ENCODE measurements at places on chromosomes 3 and 15. TPM values are rescaled to one million over a fixed set of nuclear protein-coding genes. Genes with fewer than 3 reads are reported as not detected.

GRCh38 chr3:183394150-183394549 lies 34.3 kb downstream of the MCF2L2 start:
- no peak overlapping the region for H3K27ac ChIP-seq
- no peaks in the 10 kb centered on the region for H3K4me1 ChIP-seq
- H3K4me3 ChIP-seq = no peak overlapping the region
- no peak for DNase-seq
- H3K27me3 ChIP-seq = no peaks in the 10 kb centered on the region

DNA sequence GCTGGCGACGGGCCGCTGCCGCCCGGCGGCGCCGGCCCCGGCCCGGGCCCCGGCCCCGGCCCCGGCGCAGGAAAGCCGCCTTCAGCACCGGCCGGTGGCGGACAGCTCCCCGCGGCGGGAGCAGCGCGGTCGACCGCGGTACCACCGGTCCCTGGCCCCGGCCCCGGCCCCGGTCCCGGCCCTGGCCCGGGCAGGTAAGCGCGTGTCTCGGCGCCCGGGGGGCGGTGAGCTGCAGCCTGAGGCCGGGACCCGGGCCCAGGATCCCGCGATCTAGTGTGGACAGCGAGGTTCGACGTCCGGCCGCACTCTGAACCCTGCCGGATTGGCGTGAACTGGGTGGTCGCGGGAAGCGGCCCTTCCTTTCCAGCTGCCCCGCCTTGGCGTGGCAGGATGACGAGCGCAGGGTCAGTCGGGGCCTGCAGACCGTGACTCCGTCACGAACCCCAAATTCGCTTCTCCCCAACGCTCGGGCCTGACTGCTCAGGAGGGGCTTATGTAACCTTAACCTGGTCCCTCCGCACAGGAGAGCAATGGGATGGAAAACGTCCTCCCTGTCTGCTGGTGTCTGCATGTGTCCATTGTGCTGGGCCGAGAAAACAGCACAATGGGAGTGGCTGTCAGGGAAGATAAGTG lies 472 bp downstream of the BSN start:
- no peak for DNase-seq
- H3K27ac ChIP-seq = no peak overlapping the region
- H3K36me3 ChIP-seq = no peaks in the 10 kb centered on the region
- H3K4me3 ChIP-seq = no peak overlapping the region
- H3K27me3 ChIP-seq = peaks cover 11% of the 10 kb centered on the region
- H3K4me1 ChIP-seq = peaks cover 26% of the 10 kb centered on the region

- no peaks in the 10 kb centered on the region for H3K4me1 ChIP-seq
- no peak overlapping the region for H3K27ac ChIP-seq
- peaks cover 9% of the 10 kb centered on the region for H3K36me3 ChIP-seq
- no peaks in the 10 kb centered on the region for H3K27me3 ChIP-seq
- DNase-seq = peak; percentile 79
These were observed 23.5 kb downstream of the DNAH1 start for GRCh38 chr3:52339612-52340011.

GRCh38 chr3:127042634-127043033 lies 59.7 kb downstream of the PLXNA1 start:
- no peak for DNase-seq
- H3K36me3 ChIP-seq = no peaks in the 10 kb centered on the region
- no peaks in the 10 kb centered on the region for H3K27me3 ChIP-seq
- H3K27ac ChIP-seq = no peak overlapping the region
- H3K4me1 ChIP-seq = no peaks in the 10 kb centered on the region
- no peak overlapping the region for H3K4me3 ChIP-seq

DNA sequence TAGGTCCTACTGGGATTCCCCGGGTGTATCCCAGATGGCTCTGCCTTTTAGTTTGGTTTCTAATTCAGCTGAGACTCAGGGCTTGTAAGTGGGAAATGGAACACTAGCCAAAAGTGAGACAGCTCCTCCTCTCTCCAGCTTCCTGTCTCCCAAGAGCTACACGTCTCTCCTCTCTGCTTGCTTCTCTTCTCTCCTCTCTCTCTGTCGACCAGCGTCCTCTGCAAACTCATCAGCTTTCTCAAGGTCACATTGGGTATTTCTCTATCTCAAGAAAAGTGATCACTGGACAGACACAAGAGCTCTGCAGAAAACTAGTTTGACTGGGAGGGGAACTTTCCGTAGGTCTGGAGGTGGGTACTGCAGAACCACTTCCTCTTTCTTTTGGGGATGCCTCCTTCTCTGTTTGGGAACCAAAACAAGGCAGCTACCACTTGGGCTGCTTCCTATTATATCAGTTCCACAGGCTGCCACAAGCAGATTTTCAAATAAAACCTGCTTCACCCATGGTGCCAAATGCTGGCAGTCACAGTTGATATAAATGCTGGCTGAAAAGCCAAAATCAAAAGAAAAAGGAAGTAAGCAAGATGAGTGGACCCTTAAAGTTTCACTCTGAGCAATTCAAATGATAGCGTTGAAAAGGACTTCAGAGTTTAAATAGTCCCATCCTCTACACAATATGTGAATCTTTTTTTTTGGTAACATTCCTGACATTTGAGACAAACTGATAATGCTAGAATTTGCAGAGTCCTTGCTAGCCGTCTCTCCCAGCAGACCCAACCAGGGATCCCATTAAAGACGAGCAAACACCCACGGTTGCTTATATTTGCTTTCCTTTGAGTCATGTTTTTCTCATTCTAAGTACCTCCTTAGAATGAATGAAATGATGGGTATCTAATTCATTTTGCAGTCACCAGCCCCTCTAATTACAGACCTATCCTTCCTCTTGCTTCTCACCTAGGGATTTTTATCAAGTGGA lies 7.2 kb upstream of the DYNC1LI1 start:
- DNase-seq = no peak
- no peaks in the 10 kb centered on the region for H3K27me3 ChIP-seq
- H3K4me1 ChIP-seq = peaks cover 14% of the 10 kb centered on the region
- no peak overlapping the region for H3K27ac ChIP-seq
- H3K36me3 ChIP-seq = no peaks in the 10 kb centered on the region
- no peak overlapping the region for H3K4me3 ChIP-seq

GRCh38 chr3:114442246-114442645 lies 148.4 kb downstream of the TIGIT start:
- H3K36me3 ChIP-seq = no peaks in the 10 kb centered on the region
- no peak for DNase-seq
- no peaks in the 10 kb centered on the region for H3K4me1 ChIP-seq
- no peak overlapping the region for H3K4me3 ChIP-seq
- H3K27me3 ChIP-seq = no peaks in the 10 kb centered on the region
- H3K27ac ChIP-seq = no peak overlapping the region

GRCh38 chr3:72383230-72383629 lies 465.0 kb downstream of the SHQ1 start:
- H3K4me3 ChIP-seq = no peak overlapping the region
- H3K27ac ChIP-seq = no peak overlapping the region
- DNase-seq = no peak
- no peaks in the 10 kb centered on the region for H3K27me3 ChIP-seq
- H3K36me3 ChIP-seq = peaks cover 4% of the 10 kb centered on the region
- peaks cover 34% of the 10 kb centered on the region for H3K4me1 ChIP-seq

- no peak for DNase-seq
- no peak overlapping the region for H3K27ac ChIP-seq
- H3K4me1 ChIP-seq = no peaks in the 10 kb centered on the region
- no peak overlapping the region for H3K4me3 ChIP-seq
- no peaks in the 10 kb centered on the region for H3K27me3 ChIP-seq
These were observed 136.2 kb downstream of the RTP4 start for GRCh38 chr3:187504435-187504834.

The ZMYND10 gene
- 3.7 TPM for total RNA-seq

DNA sequence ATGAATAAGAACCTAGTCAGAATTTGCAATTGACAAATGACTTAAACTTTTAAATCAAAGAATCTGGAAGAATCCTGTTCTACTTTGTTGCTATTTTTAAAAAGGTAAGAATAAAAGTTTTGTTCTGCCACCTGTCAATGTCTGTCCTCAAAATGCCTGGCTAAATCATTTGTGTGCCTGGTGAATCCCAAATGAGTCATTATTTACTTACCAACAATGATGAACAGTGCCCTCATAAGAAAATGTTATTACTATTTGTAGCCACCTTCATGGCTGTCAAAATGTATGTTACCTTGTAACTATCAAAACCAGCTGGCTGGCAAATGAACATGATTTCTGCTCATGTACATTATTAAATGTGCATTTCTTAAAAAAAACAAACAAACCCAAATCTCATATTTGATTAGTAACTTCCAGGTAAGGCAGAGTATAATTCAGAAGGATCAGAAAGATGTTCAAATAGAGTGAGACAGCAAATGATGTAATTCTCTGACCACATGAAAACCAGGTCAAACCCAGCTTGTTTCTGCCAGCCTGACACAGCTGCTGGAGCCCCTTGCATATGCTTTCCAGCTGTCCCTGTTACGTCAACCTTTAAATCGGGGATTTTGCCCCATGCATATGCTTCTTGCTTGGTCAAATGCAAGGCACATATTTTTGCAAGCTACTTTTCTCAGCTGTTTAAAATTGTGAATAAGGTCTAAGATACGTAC lies 137.9 kb downstream of the SSR3 start:
- no peaks in the 10 kb centered on the region for H3K36me3 ChIP-seq
- no peak for DNase-seq
- H3K27me3 ChIP-seq = no peaks in the 10 kb centered on the region
- H3K4me1 ChIP-seq = no peaks in the 10 kb centered on the region
- H3K4me3 ChIP-seq = no peak overlapping the region
- no peak overlapping the region for H3K27ac ChIP-seq

- no peak overlapping the region for H3K27ac ChIP-seq
- no peaks in the 10 kb centered on the region for H3K27me3 ChIP-seq
These were observed 15.1 kb downstream of the CSPG4 start for GRCh38 chr15:75697523-75697922.

GRCh38 chr3:52533623-52534280 lies at the start of gene NT5DC2:
Gene NT5DC2 (minus strand): TSS chr3:52533857. CDS start chr3:52533737, 120 bp downstream.
- no peak within 1 kb of the TSS for H3K4me3 ChIP-seq
- DNase-seq = peak; percentile 56
- peak within 1 kb of the TSS; percentile 14 for H3K27ac ChIP-seq
- H3K36me3 ChIP-seq = no peaks in the 10 kb centered on the region

DNA sequence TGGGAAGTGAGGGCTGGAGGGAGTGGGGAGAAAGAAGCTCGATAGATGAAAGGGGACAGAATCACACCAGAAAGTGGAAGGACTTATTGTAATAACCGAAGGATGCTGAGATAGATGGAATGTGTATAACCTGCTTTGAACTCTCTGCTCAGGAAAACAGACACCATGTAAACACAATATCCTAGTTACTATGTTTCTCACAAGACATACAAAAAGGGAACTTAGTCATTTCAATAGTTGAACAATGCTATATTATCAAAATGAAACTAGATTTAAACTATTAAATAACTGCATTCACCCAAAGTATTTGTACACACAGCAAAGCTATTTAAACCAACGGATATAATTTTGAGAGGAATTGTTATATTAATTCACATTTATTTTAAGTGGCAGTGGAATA lies 108.3 kb upstream of the GADL1 start:
- H3K27me3 ChIP-seq = no peaks in the 10 kb centered on the region
- no peaks in the 10 kb centered on the region for H3K36me3 ChIP-seq
- no peak for DNase-seq
- no peak overlapping the region for H3K27ac ChIP-seq
- no peak overlapping the region for H3K4me3 ChIP-seq

DNA sequence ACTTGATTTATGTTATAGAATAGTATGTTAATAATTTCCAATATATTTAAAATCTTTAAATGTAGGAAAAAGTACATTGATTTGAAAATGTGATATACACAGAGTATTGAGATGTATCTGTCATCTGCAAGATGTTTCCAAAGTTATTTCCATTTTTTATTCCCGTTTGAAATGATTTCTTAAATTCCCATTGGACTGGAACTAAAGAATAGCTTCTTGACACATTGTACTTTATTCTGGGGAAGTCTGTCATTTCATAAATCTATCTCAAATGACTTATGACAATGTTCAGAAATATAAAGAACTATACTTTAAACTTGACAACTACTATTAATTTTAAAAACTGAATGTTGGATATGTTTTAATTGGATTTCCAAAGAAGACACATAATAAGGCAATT lies 489.6 kb downstream of the ROBO2 start:
- no peak overlapping the region for H3K27ac ChIP-seq

DNA sequence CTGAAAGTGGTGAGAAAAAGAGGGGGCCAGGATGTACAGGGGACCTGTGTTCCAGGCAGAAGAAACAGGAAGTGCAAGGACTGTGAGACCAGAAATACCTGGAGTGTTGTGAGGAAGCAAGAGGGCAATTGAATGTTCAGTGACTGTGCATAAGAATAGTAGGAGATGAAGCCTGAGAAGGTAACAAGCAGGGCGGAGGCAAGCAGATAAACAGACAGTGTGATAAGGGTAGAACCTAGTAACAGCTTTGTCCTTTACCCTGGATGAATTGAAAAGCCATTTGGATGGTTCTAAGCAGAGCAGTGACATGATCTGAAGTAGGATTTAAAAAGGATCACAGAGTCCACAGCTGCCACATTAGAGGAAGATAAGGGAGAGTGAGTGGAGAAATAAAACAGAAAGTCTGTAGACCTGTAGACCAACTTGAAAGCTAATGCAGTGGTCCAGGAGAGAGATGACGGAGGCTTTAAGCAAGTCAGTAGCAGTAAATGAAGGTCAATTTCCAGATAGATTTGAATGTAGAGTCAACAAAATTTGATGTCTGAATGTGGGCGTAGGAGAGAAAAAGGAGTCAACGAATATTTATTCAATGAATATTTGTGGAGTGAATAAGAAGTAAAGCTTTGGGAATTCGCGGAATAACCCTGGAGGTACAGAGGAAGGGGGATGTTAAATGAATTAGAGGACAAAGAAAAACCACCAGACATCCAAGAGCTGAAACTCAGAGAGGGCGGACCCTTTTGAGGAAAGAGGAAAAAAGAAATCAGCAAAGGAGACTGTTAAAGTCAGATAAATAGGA lies 4.2 kb upstream of the PLOD2 start:
- H3K36me3 ChIP-seq = no peaks in the 10 kb centered on the region
- no peak for DNase-seq
- no peaks in the 10 kb centered on the region for H3K4me1 ChIP-seq
- no peak overlapping the region for H3K27ac ChIP-seq

GRCh38 chr3:52458031-52458760 lies 2.8 kb downstream of the NISCH start:
- H3K4me3 ChIP-seq = no peak overlapping the region
- no peak overlapping the region for H3K27ac ChIP-seq
- no peaks in the 10 kb centered on the region for H3K27me3 ChIP-seq
- peaks cover 36% of the 10 kb centered on the region for H3K4me1 ChIP-seq

DNA sequence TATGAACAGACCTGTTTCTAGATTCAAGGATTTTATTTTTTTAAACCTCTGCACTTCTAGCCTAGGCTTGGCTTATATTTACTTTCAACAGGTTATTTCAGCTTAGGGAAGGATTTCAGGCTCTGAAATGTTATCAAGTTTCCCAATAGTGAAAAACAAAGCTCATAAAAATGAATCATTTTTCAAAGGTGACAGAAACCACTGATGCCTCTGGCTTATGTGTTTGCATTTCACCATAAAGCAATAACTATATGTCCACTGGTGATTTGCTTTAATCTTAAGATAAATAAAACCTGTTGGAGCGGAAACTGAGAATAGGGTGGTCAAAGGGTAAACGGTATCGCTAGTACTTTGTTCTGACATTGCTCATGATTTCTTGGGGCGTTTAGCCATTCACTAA lies 141.2 kb upstream of the LRIG1 start:
- no peaks in the 10 kb centered on the region for H3K4me1 ChIP-seq
- no peak overlapping the region for H3K27ac ChIP-seq
- H3K27me3 ChIP-seq = no peaks in the 10 kb centered on the region
- DNase-seq = no peak

- H3K27ac ChIP-seq = no peak overlapping the region
- no peak for DNase-seq
- no peaks in the 10 kb centered on the region for H3K36me3 ChIP-seq
- H3K4me1 ChIP-seq = no peaks in the 10 kb centered on the region
- no peak overlapping the region for H3K4me3 ChIP-seq
- H3K27me3 ChIP-seq = no peaks in the 10 kb centered on the region
These were observed 35.3 kb upstream of the MINAR1 start for GRCh38 chr15:79396850-79397249.

The DUOX2 gene
- total RNA-seq = 0.06 TPM

Data from CD4-positive, alpha-beta memory T cell (primary cell).